Fibroblast of the aortic adventitia (primary cell): ENCODE measurements at places on chromosomes 11 and 22. TPM values are rescaled to one million over a fixed set of nuclear protein-coding genes. Genes with fewer than 3 reads are reported as not detected.

SELENOO gene
- 15.5 and 17.3 TPM in 2 replicates for total RNA-seq

CNGA4 gene
- total RNA-seq: not detected in 2 replicates

GVQW3 gene
- total RNA-seq: 2.0 and 4.2 TPM in 2 replicates

MUC5AC gene
- total RNA-seq: under 0.01 TPM in 1 of 2 replicates, not detected in the other

- no peak for DNase-seq
Observed at GRCh38 chr11:73645972-73646631, at the start of gene PLEKHB1. Gene PLEKHB1 (plus strand): TSS chr11:73646581. CDS start chr11:73646609, 28 bp downstream.

- no peak for DNase-seq
Observed at GRCh38 chr11:66287889-66288670, 863 bp downstream of the YIF1A start.

DNA sequence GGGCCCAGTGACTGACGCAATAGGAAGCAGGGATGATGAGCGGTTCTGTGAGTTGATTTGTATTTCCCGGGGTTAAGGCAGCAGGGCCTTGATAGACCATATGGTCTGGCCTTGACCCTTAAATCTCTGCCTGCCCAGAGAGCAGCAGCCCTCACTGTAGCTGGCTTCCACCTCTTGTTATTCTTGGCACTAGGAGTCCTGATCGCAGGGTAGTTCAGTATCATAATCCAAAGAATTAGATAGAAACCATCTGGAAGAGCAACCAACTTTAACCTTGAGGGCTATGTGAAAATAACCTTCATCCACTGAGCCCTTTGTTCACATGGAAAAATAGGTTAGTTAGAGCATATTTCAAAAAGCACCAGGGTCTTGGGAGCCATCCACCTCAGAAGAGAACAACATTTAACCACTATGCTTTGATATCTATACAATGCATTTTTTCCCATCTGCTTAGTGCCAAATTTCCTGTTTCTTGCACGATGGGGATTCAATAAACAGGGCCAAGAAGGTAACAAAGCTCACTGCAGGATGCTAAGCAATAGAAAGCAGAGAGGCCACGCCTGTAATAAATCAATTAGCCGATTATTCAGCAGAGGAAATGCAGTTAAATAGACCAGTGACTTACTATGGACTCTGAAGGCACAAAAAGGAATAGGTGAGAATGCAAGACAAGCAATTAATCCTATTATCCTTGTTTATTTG, 761.3 kb downstream of the OPCML start:
- no peak for DNase-seq

GRCh38 chr11:69569306-69570200, 71.4 kb upstream of the CCND1 start:
- no peak for DNase-seq

DNA sequence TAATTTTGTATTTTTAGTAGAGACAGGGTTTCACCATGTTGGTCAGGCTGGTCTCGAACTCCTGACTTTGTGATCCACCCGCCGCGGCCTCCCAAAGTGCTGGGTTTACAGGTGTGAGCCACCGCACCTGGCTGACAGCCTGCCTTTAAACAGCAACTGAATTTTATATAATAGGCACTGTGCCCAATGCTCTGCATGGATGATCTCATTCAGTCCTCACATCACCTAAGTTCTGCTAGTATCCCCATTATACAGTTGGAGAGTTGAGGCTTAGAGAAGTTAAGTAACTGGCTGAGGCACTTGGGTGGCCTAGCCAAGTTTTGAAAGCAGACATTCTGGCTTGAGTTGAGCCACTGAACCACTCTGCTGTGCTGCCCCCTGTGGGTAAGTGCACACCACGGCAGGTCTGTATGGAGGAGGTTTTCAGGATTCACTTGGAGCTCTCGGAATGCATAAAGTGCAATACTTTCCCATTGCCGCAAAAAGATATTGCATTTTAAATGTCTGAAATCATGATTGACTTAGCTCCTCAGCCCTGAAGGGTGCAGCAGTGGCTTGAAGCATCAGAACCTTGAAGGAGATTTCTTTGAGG, 112.4 kb downstream of the LDLRAD3 start:
- peak; percentile 49 for DNase-seq

DNA sequence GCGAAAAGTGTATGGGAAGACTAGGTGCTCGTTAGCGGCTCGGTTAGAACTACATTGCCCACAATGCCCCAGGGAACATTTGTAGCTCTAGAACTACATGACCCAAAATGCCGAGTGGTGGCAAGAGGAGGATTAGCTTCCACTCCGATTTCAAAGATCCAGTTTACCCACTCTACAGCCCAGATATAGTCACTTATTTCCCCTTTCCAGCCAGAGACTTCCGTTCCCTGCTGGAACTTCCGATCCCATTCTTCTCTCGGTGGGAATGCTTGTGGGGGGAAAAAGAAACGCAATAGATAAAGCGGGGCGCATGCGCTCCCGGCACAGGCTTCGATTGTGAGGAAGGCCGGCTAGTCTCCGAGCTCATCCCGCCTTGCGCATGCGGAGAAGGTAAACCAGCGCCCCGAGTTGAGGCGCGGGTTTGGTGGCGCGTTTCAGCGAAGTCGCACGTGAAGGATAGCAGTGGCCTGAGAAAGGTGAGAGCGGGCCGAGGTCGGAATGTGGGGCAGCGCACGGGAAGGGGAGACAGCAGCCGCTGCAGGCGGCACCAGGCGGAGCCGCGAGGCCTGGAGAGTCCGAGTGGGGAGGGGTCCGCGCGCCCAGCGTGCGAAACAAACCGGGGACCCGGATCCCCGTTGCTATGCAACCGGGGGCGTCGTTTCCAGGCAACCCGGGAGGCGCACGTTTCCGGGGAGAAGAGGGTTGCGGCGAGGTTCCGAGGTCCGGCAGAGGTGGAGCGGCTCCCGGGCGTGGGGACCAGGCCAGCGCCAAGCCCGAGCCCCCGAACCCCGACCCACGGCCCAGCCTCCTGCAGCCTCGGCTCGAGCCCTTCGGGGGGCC, at the start of gene TMEM109:
Gene TMEM109, plus strand, starts transcription at position 366 of the 840 bp plus-strand sequence. CDS start 5,536 bp downstream, outside the sequence.
- peak; percentile 91 for DNase-seq

GRCh38 chr11:112017538-112017937, 7.7 kb upstream of the DLAT start:
- DNase-seq: peak; percentile 59

DNA sequence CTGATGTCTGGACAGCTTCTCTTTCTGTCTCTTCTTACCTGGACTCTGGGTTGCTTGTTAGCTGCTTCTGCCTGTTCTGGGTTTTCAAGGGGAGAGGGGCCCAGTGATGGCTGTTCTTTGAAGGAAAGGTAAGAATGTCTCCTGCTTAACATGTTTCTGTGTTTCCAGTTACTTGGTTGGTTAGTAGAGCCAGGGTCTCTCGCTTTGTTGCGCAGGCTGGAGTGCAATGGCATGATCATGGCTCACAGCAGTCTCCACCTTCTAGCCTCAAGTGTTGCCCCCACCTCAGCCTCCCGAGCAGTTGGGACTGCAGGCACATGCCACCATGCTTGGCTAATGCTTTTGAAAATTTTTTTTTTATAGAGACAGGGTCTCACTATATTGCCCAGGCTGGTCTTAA, 126.6 kb downstream of the BCR start:
- DNase-seq: no peak

- DNase-seq: no peak
Observed at GRCh38 chr11:271319-271715, 6.9 kb upstream of the NLRP6 start.

DNA sequence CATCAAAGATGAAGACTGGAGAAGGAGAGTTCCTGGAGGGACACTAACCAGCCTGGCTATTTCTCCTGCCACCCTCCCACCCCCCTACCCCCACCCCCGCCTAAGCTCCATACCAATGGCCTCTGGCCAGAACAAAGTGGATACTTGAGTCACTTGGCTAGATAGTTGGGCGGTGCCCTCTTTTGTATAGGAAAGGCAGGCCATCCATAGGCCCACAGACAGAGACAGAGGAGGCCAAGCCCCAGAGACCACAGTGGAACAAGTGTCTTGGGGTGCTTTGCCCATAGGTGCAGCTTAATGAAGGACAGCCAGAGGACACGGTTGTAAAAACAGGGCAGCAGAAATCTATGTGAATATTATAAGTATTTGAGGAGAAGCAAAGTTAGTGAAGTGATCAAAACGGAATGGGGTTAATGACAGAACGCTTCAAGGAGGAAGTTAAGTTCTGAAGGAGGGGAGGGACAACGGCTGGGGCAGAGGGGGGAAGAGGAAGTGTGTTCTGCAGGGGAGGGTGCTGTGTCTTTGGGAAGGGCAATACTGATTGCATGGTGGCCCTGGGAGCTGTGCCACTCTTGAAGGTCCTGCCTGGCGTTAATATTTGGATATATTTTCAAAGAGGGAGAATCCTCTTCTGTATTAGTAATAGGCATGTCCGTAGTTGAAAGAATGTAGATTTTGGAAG, 32.7 kb downstream of the FLI1 start:
- no peak for DNase-seq

DNA sequence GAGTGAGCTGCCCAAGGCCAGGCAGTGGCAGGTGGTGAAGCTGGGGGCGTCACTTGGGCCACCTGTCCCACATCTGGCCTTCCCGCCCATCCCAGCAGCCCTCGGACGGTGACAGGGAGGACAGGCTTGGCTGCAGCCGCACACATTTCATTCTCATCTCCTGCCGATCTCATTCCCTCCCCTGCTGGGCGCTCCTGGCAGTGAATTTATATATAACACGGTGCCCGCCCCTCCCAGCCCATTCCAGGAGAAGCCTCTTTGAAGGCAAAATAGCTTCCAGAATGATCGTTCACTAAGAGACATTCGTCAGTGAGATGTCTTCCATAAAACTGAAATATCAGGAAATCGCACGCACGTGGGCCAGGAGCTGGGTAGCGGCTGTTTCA, 861.3 kb downstream of the TBC1D22A start:
- DNase-seq: no peak

GRCh38 chr11:119787074-119787461, 58.1 kb upstream of the NECTIN1 start:
- DNase-seq: no peak

- DNase-seq: no peak
Observed at GRCh38 chr11:17596310-17596669, 49.2 kb downstream of the OTOG start.
